ENCODE measurements at places on chromosomes 12 and 14.

- no peak for DNase-seq
Measured at GRCh38 chr14:74763803-74764531, 851 bp downstream of the YLPM1 start.

- no peak for DNase-seq
Measured at GRCh38 chr14:67186172-67186768, 3.0 kb upstream of the GARIN2 start.

GRCh38 chr12:121279507-121279915 is 17.0 kb downstream of the CAMKK2 start:
- no peak for DNase-seq

- DNase-seq: no peak
Measured at GRCh38 chr12:40016980-40017379, 88.9 kb downstream of the SLC2A13 start.

- peak; percentile 87 for DNase-seq
Measured at GRCh38 chr12:104792570-104792969, 165.5 kb downstream of the SLC41A2 start.

GRCh38 chr12:26841085-26841484 is 8.1 kb upstream of the ITPR2 start:
- DNase-seq: no peak

GRCh38 chr12:6337958-6338433 is 3.9 kb downstream of the TNFRSF1A start:
- no peak for DNase-seq

GRCh38 chr12:11862798-11863197 is 207.9 kb upstream of the BCL2L14 start:
- DNase-seq: no peak

- peak; percentile 95 for DNase-seq
Measured at GRCh38 chr12:94266796-94267536, 118.6 kb downstream of the PLXNC1 start.
